Calu3 (cell line): ENCODE measurements at places on chromosomes 7 and 10. TPM values are rescaled to one million over a fixed set of nuclear protein-coding genes. Genes with fewer than 3 reads are reported as not detected.
A peak's percentile ranks its signal among the peaks of the same experiment; 100 is the strongest.

Gene CNNM2
- total RNA-seq, result 3.2 and 4.2 TPM in 2 replicates

Gene CDHR3
- total RNA-seq, result 4.0 and 4.1 TPM in 2 replicates

Gene GRID2IP
- 1.2 and 1.4 TPM in 2 replicates for total RNA-seq

Gene DGKI
- not detected in 2 replicates for total RNA-seq

Gene SPDYE1
- not detected in 2 replicates for total RNA-seq

Gene AKR1C8
- total RNA-seq, result not detected in 2 replicates

Gene SEC24C
- total RNA-seq, result 91.7 and 98.4 TPM in 2 replicates

Gene PIP
- not detected in 2 replicates for total RNA-seq

- H3K36me3 ChIP-seq, result no peaks in the 10 kb centered on the region
- no peak for DNase-seq
- no peaks in the 10 kb centered on the region for H3K4me1 ChIP-seq
- H3K27ac ChIP-seq, result peak overlapping the region; percentile 68
- H3K4me3 ChIP-seq, result no peak overlapping the region
These were observed 40.0 kb downstream of the KCTD7 start for GRCh38 chr7:66668677-66669076.

- no peaks in the 10 kb centered on the region for H3K27me3 ChIP-seq
- H3K27ac ChIP-seq, result no peak overlapping the region
- no peak overlapping the region for H3K4me3 ChIP-seq
- no peak for DNase-seq
- H3K4me1 ChIP-seq, result no peaks in the 10 kb centered on the region
- H3K36me3 ChIP-seq, result no peaks in the 10 kb centered on the region
These were observed 120.8 kb downstream of the TAX1BP1 start for GRCh38 chr7:27860800-27861199.

DNA sequence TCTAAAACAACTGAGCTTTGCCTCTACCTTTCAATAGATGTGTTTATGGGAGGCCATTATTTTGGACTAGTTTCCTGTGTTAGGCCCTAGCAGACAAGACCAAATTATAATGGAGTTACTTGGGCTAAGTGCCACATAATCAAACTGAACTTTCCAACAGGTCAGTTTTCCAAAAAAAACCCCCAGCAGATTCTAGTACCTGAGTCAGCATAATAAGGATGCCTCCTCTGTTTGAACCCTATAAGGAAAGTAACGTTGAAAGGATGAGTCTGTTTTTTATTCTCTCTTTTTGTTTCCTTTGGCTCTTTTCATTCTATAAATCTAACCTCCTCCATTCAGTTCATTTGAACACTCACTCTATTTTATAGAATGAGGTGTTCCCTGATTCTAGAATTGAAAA is 148.1 kb upstream of the FAM3C start:
- no peaks in the 10 kb centered on the region for H3K27me3 ChIP-seq
- H3K4me3 ChIP-seq, result no peak overlapping the region
- H3K4me1 ChIP-seq, result peaks cover 34% of the 10 kb centered on the region
- DNase-seq, result no peak

GRCh38 chr7:20839196-20839735 is 52.6 kb upstream of the SP8 start:
- H3K27me3 ChIP-seq, result peaks cover 2% of the 10 kb centered on the region
- DNase-seq, result no peak
- H3K4me3 ChIP-seq, result no peak overlapping the region
- no peak overlapping the region for H3K27ac ChIP-seq
- no peaks in the 10 kb centered on the region for H3K4me1 ChIP-seq

DNA sequence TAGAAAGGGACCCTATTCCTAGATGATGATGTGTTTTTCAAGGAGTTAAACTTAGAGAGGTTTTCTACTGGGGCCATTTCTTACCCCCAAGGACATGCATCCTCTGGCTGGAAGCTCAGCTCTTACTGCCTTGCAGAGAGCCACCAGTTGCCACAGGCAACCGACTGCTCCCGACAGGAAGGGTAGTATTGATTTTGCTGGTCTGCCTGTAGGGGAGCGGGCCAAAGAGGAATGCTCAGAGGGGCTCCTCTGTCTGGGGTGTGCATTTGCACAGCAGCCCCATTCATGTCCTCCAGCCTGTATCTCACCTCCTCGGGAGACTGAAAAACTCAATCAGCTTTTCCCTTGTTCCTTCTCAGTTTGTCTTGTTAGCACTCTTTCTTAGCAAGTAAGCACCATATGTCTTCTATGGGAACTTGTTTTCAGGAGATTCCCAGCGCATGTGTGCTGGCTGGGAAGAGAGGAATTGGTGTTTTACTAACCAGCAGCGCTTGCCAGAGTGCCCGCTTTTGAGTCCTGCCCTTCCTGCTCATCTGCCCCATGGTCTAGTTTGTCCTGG is 739.0 kb upstream of the GALNT17 start:
- no peak for DNase-seq
- no peaks in the 10 kb centered on the region for H3K27me3 ChIP-seq
- no peaks in the 10 kb centered on the region for H3K4me1 ChIP-seq
- H3K27ac ChIP-seq, result no peak overlapping the region
- no peak overlapping the region for H3K4me3 ChIP-seq

DNA sequence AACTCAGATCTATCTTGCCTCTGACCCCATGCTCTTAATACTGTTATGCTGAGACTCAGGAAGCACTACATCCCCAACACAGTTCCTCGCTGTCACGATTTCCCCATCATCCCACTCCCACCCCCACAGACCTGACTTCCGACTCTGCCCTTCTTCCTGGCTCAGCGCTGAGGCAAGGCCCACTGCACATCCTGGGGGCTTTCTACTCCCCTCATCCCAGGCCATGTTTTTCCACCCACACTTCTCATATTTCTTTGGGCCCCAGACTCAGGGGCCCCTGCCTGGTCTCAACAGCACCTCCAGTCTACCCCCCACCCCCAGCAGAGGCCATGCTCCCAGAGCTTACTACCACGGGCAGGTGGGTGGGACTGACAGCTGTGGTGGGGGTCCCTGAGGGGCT is 7.7 kb upstream of the NDST2 start:
- no peak overlapping the region for H3K27ac ChIP-seq
- no peak for DNase-seq
- H3K27me3 ChIP-seq, result no peaks in the 10 kb centered on the region
- no peak overlapping the region for H3K4me3 ChIP-seq
- H3K36me3 ChIP-seq, result peaks cover 39% of the 10 kb centered on the region

GRCh38 chr7:123440101-123440548 is 94.3 kb downstream of the IQUB start:
- DNase-seq, result no peak
- no peaks in the 10 kb centered on the region for H3K4me1 ChIP-seq
- peaks cover 8% of the 10 kb centered on the region for H3K27me3 ChIP-seq

DNA sequence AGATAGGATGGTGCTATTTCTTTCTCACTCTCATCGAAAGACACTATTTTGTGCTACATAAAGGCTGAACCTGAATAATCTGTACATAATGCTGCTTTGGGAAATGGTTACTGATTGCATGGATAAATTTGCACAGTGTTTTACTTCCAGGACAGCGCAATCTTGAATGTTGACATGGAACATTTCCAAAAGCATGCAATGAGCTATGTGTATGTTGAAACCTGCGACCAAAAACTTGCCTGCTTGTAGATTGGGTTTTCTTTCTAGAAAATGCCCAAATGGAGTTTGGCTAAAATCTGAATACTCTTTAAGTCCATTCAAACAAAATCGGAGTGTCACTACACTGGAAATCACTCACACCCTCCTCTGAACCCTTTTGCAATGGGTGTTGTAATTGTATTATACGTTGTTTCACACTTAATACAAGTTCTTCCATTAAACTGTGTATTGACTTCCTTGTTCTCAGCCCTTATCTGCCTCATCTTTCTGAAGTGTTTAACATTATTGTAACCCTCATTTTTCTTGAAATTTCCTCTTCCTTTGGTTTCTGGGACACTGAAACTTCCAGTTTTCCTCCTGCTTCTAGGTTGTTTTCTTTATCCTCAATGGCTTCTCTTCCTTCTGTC is 73.7 kb upstream of the CAPZA2 start:
- no peak for DNase-seq
- no peaks in the 10 kb centered on the region for H3K27me3 ChIP-seq
- peak overlapping the region; percentile 30 for H3K27ac ChIP-seq
- H3K4me1 ChIP-seq, result peaks cover 10% of the 10 kb centered on the region
- peaks cover 23% of the 10 kb centered on the region for H3K36me3 ChIP-seq
- H3K4me3 ChIP-seq, result no peak overlapping the region

DNA sequence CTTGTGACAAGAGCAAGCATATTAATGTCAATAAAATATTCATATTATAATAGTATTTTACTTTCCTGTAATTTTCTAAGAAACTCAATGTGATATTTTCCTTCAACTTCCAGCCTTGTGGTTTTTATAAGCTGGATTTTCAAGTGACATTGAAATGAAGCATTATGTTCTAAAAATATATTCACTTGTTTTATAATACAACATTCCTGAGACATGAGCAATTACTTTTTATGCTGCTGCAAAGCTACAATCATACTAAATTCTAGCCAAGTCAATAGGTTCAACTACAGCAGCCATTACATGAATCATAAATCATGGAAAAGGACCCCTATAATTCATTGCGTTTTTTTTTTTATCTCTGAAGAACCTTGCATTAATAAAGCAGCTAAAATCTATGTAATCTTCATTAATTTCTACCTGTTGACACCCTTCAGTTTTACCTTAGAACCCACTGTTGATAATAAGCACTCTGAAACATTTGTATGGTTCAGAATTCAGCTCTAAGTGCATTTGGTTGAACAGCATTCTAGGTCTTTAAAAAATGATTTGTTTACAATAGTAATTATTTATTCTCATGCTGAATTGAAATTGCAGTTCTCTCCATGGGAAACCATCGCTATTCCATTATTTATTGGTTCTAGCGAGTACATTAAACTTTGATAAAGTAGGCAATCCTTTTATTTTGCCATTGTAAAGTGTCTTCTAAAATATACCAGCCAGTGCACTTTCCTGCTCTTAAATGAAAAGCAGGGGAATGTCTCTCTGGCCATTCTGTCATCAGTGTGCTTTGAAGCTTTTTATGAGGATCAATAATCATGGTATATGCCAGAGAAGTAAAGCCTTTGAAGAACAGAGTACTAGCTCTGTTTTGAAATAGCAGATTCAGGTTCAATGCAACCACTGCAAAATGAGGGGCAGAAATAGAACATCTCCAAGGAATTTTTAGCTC is 132.6 kb downstream of the GNAT3 start:
- no peaks in the 10 kb centered on the region for H3K27me3 ChIP-seq
- H3K36me3 ChIP-seq, result no peaks in the 10 kb centered on the region
- no peak for DNase-seq
- H3K4me3 ChIP-seq, result no peak overlapping the region
- no peak overlapping the region for H3K27ac ChIP-seq

- no peaks in the 10 kb centered on the region for H3K36me3 ChIP-seq
- peaks cover 8% of the 10 kb centered on the region for H3K4me1 ChIP-seq
- no peak overlapping the region for H3K4me3 ChIP-seq
- H3K27ac ChIP-seq, result no peak overlapping the region
- DNase-seq, result no peak
These were observed 15.6 kb downstream of the CLRN3 start for GRCh38 chr10:127877116-127877515.
